Activated naive CD4-positive, alpha-beta T cell (primary cell): ENCODE measurements at places on chromosomes 13 and 19.

GRCh38 chr13:79187917-79188690, 218.0 kb downstream of the RBM26 start:
- DNase-seq: no peak

DNA sequence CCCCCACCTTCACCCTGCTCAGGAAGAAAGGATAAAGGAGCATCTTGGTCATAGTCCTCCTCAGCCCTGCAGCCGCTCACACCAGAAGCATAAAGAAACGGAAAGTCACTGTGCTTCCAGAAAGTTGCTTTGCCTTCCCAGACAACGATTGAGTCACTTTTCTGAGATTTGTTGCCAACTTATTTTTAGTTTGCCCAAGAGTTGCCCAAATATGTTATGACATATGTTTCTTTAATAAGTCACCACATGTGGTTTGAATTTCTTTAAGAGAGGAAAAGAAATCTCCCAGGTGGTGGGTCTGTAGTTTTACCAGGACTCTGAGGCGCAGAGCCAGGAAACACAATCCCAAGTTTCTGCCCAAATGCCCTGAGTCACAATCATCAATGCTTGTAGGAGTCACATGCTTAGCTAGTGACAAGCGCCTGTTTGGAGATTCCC, 63.4 kb upstream of the LRCH1 start:
- no peak for DNase-seq

DNA sequence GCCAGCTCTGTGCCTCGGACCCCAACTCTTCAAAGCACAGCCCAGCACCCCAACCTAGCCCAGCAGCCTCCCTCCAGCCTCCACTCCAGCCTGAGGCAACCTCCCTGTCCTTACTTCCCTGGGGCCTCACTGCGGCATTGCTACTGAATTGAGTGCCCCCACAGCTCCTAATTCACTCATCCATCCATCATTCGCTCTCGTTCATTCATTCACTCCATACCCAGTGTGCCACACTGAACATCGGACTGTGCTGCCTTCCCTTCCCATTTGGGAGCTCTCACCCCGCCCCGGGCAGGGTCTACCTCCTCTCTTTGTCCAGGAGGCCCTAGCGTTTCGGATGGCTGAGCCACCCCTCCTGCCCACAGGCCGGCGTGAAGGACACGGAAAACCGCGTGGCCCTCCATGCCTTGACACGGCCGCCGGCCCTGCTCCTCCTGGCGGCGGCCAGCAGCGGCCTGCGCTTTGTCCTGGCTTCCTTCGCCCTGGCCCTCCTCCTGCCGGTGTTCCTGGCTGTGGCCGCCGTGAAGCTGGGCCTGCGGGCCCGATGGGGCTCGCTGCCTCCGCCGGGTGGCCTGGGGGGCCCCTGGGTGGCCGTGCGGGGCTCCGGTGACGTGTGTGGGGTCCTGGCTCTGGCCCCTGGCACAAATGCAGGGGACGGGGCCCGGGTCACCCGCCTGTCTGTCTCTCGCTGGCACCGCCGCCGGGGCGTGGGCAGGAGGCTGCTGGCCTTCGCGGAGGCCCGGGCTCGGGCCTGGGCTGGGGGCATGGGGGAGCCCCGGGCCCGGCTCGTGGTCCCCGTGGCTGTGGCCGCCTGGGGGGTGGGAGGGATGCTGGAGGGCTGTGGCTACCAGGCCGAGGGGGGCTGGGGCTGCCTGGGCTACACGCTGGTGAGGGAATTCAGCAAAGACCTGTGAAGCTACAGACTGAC, 1.3 kb downstream of the NAT14 start:
- DNase-seq: no peak

DNA sequence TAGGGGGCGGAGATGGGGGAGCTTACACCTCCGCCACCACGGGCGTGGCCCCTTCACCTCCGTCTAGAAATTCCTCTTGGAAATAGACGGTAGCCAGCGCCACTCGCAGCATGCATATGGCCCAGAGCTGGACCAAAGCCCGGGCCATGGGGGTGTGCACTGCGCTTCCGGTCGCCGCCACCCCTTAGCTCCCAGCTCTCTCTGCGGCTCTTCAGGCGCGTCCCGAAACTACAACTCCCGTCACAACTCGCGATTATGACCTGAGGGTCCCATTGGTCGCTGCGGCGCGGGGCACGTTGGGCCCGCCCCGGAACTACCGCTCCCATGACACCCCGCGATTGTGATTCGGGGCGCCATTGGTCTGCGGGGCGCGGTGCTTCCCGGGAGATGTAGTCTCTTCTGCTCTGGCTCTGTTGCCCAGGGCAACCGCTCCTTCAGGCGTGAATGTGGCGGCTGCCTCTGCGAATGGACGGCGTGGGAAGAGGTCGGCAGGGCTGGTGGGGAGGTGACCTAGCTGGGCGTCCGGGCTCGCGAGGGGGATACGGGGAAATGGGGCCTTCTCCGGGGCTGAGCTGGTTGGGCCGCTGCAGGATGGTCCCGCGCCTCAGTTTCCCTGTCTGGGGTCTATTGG, at the start of the genes C19orf44 and CALR3:
TSS of gene C19orf44 (plus strand) at position 413 of the 631 bp plus-strand sequence. CDS start 4,399 bp downstream, outside the sequence.
TSS of gene CALR3 (minus strand) at position 186 of the 631 bp plus-strand sequence. CDS start at position 148, 38 bp downstream.
- peak; percentile 94 for DNase-seq

DNA sequence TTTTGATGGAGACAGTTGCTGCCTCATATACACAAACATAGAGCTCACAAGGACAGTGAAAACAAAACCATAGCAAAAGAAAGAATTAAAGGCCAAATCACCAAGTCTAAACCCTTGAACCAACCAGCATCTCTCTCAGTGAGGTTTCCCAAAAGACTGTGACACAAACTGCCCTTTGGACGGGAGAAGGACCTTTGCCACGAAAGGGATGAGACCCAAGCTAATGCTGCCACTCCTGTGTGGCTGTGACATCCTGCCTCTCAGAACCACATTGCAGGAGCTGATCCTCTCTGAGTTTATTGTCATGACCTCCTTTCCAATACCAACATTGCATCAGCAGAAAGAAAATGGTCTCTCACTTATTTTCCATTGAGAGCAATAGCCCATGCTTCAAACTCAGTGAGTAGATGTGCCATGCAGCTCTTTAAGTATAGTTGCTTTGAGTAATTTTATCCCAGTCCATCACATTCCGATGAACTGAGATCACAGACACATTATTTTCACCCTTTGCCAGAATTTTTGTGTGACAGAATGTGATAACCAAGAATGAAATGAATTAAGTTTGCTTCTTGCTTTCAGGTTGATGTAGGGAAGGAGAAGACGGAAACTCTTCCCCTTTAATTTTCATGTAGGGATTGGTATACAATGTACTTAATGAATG, 133.5 kb upstream of the IRS2 start:
- DNase-seq: no peak

DNA sequence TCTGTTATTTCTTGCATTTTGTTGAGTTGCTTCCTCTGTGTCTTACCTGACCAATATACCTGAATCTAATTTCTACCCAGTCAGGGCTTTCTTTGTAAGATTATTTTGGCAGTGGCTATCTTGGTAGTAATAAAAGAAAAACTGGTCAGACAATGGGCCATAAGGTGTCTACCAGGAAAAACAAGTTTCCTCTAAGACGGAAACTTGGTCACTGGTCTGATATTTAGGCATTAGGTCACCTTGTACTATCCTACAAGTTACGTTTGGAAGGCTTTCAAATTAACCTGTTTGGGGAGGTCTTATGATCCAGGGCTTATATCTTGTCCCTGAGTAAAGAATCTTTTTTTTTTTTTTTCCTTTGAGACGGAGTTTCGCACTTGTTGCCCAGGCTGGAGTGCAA, 9.2 kb downstream of the ZNF823 start:
- DNase-seq: no peak

GRCh38 chr13:47067306-47067705, 170.5 kb upstream of the HTR2A start:
- no peak for DNase-seq

DNA sequence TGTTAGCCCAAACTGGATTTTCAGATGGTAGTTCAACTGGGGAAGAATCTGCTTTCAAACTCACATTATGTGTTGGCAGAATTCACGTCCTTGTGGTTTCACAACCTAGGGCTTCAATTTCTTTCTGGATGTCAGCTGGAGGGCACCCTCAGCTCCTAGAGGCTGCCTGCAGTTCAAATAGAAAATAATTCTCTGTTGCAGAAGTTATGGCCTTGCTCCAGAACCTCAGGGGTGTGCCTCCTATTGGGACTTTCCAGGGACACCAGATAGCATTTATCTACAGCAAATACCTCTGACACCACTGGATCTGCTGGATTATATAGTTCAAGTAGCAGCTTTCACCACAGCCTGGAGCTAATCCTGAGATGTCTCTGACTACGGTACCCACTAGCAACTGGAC, 11.8 kb upstream of the RB1 start:
- no peak for DNase-seq

DNA sequence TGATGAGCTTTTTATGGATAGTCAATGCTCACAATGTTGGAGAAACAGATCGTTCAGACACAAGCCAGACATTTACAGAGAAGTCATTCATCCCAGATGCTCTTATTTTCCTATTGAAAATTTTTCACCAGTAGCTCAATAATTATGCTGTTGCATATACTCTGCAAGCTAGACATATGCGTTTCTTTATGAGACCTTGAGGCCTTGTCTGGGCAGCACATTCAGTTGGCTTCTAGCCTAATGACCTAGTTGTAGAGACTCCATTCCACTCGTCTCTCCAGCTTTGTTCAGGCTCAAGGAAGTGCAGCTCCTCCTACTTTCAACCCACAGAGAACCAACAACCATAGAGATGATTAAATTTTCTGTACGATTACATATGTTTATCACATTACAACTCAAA, 237.7 kb downstream of the MZT1 start:
- DNase-seq: no peak

DNA sequence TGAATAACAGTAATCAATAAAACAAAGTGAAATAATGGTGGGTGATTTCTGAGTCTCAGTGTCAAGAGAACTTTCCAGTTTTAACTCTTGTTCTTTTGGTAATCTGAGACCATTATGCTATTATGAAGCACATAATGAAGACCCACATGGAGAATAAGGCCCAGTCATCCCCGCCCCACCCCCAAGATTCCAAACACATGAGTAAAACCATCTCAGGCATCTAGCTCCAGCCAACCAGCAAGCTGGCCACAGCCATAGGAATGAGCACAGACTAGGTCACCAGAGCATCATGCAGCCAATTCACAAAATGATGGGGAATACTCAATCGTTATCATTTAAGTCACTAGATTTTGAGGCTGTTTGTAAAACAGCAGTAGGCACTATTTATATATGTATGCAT, 1769.0 kb upstream of the PCDH20 start:
- no peak for DNase-seq

GRCh38 chr13:83167203-83167602, 715.1 kb downstream of the SLITRK1 start:
- no peak for DNase-seq

- DNase-seq: no peak
These were observed 112.7 kb downstream of the LMO7 start for GRCh38 chr13:75748874-75749273.

DNA sequence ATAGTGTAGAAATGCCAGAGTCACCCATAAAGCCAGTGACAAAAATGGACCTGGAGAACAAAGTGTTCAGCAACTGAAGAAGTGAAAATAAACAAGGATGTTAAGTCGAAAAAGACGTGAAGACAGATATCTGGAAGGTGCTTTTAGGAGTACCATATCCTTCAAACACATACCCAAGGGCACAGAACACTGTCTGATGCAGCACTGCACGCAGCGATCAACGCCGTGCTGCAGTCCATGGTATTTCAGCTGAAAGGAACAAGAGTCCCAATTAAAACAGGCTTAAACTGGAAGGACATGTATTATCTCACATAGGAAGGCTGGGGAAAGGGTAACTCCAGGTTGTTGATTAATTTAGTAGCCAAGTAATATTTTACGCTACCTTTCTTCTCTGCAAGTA, 108.2 kb downstream of the SGCG start:
- no peak for DNase-seq

DNA sequence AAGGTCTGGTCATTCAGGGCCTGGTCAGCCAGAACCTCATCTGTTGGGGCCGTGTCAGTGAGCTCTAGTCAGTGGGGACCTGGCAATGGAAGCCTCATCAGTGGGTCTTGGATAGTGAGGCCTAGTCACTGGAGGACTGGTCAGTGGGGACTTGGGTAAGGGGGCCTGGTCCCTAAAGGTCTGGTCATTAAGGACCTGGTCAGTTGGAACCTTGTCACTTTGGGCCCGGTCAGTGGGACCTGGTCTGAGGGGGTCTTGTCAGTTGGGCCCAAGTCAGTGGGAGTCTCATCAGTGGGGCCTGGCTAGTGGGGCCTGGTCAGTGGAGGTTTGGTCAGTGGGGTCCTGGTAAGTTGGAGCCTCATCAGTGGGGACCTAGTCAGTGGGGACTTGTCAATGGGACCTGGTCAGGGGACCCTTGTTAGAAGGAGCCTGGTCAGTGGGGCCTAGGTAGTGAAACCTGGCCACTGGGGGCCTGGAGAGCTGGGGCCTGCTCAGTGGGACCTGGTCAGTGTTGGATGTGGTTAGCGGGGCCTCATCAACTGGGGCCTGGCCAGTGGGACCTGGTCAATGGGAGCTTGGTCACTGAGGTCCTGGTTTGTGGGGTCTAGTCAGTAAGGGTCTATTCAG, 43.7 kb upstream of the TPM4 start:
- DNase-seq: no peak

- DNase-seq: no peak
These were observed 8.5 kb downstream of the ZNF526 start for GRCh38 chr19:42228641-42229040.

GRCh38 chr19:39996218-39996810, 546 bp upstream of the ZNF546 start:
- no peak for DNase-seq

DNA sequence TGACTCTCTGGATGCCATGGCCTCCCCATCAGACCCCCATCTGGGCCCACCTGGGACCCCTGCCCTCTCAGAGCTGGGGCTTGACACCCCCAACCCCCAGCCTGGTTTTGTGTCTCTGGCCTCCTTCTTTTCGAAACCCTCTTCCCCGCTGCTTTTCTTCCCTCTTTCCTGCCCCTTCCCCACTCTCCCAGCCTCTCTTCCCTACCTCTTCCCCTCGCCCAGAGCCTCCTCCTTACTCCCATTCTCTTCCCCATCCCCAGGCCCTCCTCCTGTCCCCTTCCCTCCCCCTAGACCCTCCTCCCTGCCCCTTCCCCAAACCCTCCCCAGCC, 2.1 kb downstream of the TNFSF9 start:
- DNase-seq: no peak

DNA sequence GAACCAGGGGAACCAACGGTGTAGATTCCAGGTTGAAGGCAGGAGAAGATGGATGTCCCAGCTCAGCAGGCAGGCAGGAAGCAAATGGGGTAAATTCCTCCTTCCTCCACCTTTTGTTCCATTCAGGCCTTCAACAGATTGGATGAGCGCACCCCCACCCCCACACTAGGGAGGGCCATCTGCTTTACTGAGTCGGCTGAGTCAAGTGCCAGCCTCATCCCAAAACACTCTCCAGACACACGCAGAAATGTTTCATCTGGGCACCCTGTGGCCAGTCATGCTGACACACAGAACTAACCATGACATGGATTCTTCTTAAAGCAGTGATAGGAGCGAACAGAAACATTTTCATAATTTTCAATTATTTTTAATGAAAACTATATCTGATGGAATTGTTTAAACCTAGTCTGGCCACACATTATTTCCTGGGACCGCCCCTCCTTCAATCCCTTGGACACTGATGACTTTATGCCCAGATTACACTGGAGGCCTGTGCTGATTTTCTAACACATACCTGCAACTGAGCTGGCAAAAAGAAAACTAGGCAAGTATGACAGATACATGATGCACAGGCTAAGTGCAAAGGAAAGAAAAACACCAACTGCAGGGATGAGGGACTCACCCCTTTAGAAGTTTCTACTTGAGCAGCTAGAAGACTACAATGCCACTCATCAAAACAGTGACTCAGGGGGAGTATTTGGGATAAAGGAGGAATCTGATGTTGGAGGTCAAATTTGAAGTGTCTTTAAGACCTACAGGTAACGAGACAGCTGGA, 154.2 kb downstream of the TNFRSF19 start:
- DNase-seq: no peak

- no peak for DNase-seq
These were observed 1373.6 kb upstream of the SPRY2 start for GRCh38 chr13:81714513-81714912.

GRCh38 chr13:33057019-33057780, 41.0 kb downstream of the KL start:
- no peak for DNase-seq
